ENCODE measurements at places on chromosomes 12 and 14. TPM values are rescaled to one million over a fixed set of nuclear protein-coding genes. Genes with fewer than 3 reads are reported as not detected.

LRRK2 gene
- total RNA-seq, result 0.24 TPM

C12orf54 gene
- 2.8 TPM for total RNA-seq

FIGNL2 gene
- not detected for total RNA-seq

PLEKHG7 gene
- not detected for total RNA-seq

KLHL42 gene
- total RNA-seq, result 40.3 TPM

ETV6 gene
- 16.7 TPM for total RNA-seq

OGFOD2 gene
- 21.0 TPM for total RNA-seq

SH2B3 gene
- total RNA-seq, result 8.3 TPM

RIN3 gene
- 3.5 TPM for total RNA-seq

- DNase-seq, result no peak
These were observed 53.5 kb upstream of the BEGAIN start for GRCh38 chr14:100640471-100641273.

GRCh38 chr12:77841521-77841920 is 10.8 kb downstream of the NAV3 start:
- DNase-seq, result peak; percentile 48

DNA sequence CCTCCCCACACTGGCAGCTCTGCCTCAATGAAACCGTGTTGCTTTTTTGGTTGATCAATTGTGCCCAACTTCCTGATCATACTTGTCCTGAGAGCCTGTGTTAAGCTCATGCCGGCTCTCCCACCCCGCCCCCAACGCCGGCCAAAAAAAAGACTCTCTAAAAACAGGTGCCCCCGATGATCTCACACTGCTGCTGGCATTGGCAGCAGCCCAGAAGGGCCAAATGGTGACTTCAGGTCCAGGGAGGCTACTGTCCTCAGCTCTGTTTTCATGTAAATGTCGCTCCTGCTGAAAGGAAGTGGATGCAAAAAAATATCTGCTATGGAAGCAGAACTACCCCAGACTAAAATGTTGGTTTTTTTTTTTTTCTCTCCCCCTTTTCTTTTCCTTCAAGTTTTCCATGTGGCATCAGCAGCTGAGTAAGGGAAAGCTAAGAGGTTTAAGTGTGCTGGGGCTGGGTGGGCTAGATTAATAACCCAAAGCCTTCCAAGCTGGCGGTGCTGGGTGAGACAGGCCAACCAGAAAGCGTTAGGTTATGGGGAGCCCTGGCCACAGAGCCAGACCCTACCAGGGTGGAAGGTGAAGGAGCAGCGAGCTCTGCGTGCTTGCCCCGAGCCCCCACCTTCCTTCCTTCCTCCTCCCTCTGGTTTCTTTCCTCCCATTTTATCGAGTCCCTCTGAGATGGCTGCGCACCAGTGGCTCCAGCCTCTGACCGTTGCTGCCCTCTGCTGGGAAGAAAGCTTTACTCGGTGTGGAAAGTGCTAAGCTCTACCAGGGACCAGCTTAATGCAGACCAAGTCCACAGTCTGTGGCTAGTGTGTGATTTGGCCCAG is 396.1 kb downstream of the NRXN3 start:
- DNase-seq, result peak; percentile 49

- peak; percentile 54 for DNase-seq
These were observed 27.2 kb upstream of the PPP2R5C start for GRCh38 chr14:101734246-101734847.

- no peak for DNase-seq
These were observed 214.4 kb downstream of the BMP4 start for GRCh38 chr14:53742233-53742620.

- DNase-seq, result no peak
These were observed 6.1 kb upstream of the MTA1 start for GRCh38 chr14:105413544-105413886.

DNA sequence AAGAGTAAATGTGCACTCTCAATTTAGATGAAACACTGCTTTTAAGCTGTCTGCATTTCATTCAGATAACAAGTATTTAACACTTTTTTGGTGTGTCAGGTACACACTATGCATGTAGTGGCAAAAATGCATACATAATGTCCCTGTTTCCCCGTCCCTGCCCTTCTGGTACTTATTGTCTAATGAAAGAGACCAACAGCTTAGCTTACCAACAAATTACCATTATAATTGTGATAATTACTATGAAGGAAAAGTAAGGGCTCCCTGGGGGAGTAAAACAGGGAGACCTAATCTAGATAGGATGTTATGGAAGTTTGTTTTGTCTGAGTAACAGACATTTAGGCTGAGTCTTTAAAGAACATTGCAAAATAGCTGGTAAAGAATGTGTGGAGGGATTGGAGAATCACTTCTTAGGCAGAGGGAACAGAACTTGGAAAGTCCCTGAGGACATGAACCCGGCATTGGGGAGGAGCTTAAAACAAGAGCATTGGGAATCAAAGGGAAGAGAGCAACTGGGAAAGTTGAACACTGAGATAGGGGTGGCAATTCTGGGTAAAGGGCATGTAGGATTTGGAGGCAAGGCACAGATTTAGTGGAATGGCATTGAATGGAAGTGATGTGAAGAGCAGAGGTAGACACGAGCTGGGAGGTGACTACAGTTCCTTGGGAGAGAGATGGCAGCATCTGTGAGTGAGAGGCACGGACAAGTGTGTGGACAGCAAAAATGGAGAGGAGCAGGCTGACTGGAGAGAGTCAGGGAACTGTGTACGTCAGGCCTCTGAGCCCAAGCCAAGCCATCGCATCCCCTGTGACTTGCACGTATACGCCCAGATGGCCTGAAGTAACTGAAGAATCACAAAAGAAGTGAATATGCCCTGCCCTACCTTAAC is 181.6 kb downstream of the GRIP1 start:
- peak; percentile 39 for DNase-seq

DNA sequence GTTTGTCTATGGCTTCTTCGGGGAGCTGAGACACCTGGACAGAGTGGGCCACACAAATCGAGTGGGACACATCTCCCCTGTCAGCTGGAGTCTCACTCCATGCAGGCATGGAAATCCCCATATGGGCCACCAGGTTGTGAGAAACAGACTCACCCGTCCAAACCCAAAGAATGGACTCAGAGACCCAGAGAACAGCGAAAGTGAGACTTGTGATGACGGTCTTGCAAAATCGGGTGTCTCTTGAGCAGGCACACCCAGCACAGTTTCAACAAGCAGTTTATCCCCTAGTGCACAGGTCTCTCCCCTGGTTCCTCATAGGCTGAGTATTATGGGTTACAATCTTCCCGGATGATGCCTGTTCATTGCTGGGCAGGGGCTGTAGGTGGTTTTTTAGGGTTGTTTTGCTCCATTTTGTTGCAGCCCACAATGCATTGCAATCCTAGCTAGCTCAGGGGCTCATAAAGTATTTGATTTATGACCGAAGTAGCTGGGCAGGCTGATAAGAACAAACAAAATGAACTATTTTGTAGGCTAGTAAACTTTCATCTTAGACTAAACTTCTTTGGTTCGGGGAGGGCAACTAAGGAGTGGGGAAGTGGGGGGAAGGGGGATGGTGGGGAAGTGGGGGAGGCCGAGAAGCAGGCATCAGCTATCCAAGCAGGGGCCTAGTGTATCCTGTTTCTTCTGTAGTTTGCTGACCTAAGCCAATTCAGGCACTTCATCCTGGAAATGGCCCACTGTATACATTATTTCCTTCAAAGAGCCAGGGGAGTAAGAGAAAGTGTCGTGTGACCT is 45.3 kb downstream of the IQSEC3 start:
- DNase-seq, result no peak

DNA sequence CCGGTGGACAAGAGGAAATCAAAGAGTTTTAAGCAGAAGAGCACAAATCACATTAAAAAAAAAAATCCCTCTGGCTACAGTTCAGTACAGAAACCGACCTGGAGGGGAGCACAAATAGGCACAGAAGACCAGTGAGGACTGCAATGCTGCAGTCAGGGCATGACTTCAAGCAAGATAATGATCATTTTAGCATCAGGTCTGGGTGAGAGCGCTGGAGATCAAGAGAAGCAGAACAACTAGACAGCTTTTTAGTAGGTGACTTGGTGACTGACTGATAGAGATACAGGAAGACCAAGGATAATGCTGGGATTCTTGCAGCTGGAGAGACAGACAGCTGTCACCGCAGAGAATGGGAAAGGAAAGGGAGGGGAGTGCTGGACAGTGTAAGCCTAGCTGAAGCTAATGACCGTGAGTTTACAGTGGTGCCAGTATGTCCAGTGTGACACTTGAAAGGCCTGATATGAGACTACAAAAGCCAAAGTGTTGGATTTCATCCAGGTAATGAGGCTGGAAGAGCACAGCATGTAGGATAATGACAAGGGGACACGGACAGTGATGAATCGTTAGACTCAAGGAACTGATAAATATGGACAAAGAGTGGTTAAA is 5.6 kb downstream of the NFYB start:
- DNase-seq, result no peak

- DNase-seq, result no peak
These were observed 134.1 kb upstream of the IFNG-AS1 start for GRCh38 chr12:67855103-67855502.

GRCh38 chr12:1811281-1811947 is 9.0 kb upstream of the LRTM2 start:
- no peak for DNase-seq

DNA sequence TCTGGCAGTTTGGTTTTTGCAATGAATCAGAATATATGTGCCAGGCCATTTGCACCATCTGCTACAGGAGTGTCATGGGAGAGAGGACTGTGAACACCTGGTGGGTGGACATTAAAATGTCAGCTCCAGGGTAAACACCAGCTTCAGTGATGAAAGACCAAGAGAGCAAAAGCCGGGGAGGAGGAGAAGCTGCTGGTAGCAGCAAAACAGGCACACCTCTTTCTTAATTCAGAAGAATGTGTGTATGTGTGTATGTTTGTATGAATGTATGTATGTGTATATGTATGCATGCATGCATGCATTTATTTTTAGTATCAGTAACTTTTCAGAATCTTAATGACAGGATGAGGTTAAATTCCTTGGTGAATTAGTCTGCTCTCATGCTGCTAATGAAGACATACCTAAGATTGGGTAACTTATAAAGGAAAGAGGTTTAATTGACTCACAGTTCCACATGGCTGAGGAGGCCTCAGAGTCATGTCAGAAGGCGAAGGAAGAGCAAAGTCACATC is 357.4 kb upstream of the PRICKLE1 start:
- DNase-seq, result peak; percentile 53

GRCh38 chr12:123833830-123834229 is 71.7 kb downstream of the DNAH10 start:
- no peak for DNase-seq

GRCh38 chr12:70386771-70387170 is 20.7 kb downstream of the KCNMB4 start:
- DNase-seq, result no peak

DNA sequence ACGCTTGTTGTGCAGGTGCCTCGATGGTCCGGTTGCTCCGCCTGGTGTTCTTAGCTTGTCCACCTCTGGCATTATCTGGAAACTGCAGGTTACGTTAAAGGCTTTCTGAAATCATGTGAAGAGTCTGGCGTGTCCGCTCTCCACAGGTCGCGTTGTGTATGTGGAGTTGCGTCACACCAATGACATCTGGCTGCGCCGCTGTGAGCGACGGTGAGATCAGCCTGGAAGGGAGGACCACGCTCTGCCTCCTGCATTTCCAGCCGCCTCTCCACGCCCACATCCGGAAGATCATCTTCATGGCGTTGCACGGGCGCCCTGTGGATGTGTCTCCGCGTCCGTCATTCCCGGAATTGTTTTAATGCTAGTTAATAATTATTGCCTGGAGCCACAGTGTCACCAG is 50.6 kb upstream of the GALNT9 start:
- no peak for DNase-seq

- peak; percentile 69 for DNase-seq
These were observed 183.5 kb downstream of the NUAK1 start for GRCh38 chr12:105954951-105955931.

DNA sequence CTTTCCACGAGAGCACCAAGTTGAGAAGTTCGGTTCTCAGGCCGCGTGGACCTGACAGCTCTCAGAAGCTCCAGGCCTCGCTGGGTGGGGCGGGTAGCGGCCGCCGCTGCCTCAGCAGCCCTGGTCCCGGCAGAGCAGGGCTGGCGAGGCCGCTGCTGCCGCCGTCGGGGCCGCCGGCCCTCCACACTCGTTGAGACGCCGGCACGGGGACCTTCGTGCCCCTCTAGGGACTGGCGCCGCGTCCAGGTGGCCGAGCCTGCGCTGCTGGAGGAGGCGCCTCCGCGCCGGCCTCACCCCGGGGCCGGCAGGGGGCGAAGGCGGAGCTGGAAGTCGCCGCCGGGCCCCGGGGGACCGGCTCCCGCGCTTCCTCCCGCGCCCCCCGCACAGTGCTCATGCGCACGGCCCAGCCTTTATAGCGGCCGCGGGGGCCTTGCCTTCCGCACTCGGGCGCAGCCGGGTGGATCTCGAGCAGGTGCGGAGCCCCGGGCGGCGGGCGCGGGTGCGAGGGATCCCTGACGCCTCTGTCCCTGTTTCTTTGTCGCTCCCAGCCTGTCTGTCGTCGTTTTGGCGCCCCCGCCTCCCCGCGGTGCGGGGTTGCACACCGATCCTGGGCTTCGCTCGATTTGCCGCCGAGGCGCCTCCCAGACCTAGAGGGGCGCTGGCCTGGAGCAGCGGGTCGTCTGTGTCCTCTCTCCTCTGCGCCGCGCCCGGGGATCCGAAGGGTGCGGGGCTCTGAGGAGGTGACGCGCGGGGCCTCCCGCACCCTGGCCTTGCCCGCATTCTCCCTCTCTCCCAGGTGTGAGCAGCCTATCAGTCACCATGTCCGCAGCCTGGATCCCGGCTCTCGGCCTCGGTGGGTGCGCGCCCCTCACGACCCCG is at the start of gene COCH:
TSS of gene COCH (plus strand) at position 440 of the 879 bp plus-strand sequence. CDS start at position 820, 380 bp downstream.
- DNase-seq, result no peak

- no peak for DNase-seq
These were observed 17.1 kb upstream of the AMN start for GRCh38 chr14:102905116-102906108.

DNA sequence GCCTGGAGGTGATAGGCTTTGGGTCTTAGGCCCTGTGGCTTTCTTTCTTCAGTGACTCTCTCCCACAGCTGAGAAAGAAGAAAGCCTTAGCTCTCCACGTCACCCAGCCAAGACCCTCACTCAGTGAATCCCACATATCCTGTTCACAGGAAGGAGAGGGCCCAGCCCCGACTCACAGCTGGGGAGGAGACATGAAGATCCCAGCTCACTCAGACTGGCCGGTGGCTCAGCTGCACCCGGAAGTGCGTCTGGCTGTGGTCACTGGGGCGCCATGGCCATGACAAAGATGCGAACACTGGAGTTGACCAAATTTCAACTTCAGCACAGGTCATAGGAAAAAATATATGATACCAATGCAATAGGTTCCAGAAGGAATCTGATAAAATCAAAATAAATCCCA is 14.2 kb downstream of the DLK1 start:
- no peak for DNase-seq

GRCh38 chr14:52266179-52266578 is 1.3 kb upstream of the PTGDR start:
- peak; percentile 47 for DNase-seq

DNA sequence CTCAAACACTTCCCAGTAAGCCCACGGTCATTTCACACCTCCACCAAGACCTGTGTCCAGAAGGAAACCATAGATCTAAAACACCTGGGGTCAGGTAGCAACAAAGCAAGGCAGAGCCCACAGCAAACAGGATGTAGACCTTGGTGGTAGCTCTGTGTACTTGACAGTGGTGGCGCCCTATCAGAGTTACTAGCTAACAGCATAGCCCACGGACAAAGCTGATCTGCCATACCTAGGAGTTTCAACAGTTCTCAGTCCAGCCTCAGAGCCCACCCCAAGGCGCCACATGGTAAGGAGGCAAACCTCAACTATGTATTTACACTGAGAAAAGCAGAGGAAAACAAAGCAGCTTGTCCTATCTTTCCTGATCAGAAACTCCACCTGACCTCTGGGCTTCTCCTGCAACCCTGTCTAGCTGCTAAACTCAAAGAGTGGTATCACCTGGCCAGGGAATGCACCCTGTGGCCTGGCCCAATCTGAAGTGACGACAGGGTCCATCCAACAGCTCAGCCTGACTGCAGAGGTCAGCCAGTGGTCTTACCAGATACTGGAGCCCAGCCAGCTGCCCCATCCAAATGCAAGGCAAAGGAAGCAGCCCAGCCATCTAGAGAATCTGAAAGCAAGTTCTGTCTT is 46.3 kb downstream of the STON2 start:
- no peak for DNase-seq

Data from mammary epithelial cell (primary cell).